D721Med (cell line): ENCODE measurements at places on chromosomes 16 and 17.

DNA sequence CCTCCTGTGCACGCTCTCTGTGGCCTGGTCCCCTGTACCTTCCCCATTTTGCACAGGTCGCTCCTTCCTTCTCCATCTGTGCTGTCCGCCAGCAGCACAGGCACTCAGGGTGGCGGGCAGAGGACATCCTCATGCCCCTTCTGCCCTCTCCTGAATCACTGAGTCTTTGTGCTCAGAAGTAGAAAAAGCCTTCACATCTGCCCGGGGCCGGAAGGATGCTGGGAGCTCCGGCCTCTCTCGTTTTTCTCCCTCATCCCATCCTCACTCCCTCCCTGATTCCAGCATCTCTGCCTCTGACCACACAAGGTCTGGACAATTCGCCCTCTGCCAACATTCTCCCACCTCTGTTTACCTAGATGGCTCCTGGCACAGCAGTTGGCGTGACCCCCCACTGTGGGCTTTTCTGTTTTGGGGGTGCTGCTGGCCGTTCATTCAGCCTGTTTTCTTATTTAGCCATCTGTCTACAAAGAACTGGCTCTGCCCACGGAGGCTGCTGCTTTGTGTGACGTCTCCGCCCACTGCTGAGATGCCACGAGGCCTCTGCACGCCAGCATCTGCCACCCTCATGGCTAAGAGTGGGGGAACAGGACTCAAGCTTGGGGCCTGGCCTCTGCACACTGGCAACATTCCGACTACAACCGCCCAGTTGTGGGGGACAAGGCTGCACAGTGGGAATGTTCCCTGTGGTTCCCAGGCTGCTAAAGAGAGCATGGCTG lies 36.7 kb downstream of the SEC14L5 start:
- DNase-seq = no peak

DNA sequence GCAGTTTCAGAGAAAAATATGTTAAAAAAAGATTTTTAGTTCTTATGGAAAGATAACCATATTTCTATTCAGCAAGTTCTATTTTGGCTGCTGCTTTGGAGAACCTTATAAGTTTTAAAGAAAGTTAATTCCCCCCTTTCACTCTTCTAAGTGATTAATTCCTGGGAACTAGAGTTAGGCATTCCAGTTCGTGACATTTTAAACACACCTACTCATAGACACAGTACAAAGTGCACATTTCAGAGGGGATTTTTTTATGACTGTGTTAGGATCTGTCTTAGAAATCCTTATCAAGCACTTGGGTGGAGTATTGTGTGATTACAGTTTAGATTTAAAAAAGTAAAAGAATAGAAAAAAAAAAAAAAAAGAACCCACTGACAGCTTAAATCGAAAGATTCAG lies 3.5 kb upstream of the CDH11 start:
- no peak for DNase-seq

- DNase-seq = peak; percentile 8
Measured at GRCh38 chr17:40015005-40015997, at the start of gene CSF3. TSS of gene CSF3 (plus strand) at chr17:40015440. CDS start at chr17:40015475, 35 bp downstream.

GRCh38 chr17:65857718-65858117 lies 296.3 kb upstream of the AXIN2 start:
- DNase-seq = no peak

- no peak for DNase-seq
Measured at GRCh38 chr16:82091241-82091640, 56.2 kb downstream of the HSD17B2 start.

DNA sequence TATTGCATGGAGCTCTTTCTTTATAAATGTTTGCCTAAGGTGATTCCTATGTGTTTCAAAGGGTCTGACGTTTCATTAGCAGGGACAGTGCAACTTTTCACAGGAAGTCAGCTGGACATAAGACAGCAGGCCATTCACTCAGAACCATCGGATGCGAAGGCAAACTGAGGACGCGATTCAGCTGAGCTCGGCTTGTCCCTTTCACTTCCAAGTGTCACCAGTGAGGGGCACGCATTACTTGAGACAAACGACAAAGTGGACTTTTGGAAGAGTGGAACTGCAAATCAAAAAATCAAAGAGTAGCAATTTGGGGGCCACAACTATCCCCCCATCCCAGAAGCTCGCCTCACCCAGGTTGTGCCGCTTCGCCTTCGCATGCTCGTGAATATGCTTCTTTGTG lies 14.6 kb downstream of the USP22 start:
- no peak for DNase-seq

DNA sequence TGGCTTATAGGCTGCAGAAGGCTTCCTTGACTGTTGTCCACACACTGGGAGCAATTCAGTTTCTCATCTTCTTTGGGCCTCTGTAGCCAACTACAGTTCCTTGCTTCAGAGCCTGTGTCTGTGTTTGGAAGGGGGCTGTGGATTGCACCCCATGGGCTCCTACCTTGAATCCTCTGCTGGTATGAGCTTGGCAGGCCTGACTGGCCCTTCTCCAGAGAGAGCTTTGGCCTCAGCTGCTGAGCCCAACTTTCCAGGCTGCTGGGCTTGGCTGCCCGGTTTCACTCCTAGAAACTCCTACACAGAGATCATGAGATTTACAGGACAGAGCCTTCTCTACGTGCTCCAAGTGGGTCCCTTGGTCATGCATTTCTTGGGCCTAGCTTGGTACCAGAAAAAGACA lies 354.4 kb downstream of the SNX29 start:
- DNase-seq = no peak

- DNase-seq = no peak
Measured at GRCh38 chr16:64950731-64951130, 171.1 kb downstream of the CDH11 start.

GRCh38 chr17:41251261-41251660 lies 1.8 kb downstream of the KRTAP9-4 start:
- no peak for DNase-seq

DNA sequence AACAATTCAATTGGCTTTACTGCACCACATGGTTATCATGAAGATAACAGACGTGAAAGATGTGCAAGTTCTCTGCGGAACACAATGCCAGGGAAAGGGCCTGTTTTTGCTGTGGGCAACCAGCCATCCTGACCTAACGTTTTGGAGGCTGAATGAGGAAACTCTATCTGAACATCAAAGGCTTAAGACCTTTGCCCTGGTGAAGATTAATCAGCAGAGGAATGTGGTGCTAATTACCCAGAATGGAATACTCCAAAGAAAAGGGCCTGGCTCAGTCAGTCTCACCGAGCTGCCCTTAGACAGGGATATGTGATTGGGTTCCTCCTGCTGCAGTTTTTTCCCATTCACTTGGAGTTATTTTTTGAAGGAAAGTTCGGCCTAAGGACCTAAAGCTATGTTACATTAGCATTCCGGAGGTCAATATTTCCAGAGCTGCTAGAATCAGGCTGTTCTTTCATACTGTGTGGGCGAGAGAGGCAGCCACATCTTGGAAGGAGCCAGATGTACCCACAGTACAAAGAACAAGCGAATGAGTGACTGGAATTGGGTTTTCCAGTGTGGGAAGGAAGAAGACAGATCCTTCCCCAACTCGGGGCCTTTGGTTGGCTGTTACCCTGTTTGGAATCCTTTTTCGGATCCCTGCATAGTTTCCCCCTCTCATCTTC lies 15.5 kb downstream of the ASIC2 start:
- DNase-seq = no peak

DNA sequence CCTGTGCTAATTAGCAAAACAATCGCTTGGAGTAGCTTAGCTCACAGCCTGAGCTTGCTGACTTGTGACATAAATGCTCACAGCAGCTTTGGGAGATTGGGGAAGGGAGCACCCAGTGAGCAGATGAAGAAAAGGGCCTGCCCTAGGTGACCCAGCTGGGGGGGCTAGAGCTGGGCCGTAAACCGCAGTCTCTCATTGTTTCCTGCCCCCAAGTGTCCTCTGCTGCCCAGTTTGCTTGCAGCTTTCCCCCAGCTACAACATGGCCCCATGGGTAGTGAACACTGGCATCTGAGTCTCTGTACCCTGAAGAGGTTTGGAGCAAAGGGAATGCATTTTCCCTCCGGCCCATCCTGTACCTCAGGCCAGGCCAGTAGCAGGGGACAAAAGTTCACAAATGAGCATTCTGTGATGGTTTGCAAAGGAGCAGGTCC lies 349.4 kb downstream of the SLC39A11 start:
- DNase-seq = no peak

DNA sequence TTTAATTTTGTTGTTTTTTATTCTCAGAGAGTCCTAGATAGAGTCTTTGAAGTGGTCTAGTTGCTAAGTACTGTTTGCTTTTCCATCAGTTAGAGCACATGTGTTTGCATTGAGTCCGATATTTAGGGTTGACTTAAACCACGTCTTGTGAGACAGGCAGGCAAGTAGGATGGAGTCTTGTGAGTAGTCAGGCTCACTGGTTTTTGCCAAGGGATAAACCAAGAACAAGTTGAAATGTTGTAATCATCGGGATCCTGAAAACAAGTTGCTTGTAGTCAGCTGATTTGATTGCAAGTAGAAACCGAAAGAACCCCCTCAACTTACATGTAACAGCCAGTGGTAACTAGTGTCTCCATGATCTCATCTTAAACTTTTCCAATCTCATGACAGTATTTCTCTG lies 17.2 kb downstream of the ATP6V0A1 start:
- no peak for DNase-seq

- DNase-seq = no peak
Measured at GRCh38 chr16:10765772-10766171, 22.1 kb downstream of the NUBP1 start.

- no peak for DNase-seq
Measured at GRCh38 chr16:73000020-73000906, 47.7 kb downstream of the ZFHX3 start.

GRCh38 chr16:30961384-30961783 lies 3.8 kb downstream of the SETD1A start:
- DNase-seq = no peak
